ENCODE measurements at places on chromosomes 6 and 20.

DNA sequence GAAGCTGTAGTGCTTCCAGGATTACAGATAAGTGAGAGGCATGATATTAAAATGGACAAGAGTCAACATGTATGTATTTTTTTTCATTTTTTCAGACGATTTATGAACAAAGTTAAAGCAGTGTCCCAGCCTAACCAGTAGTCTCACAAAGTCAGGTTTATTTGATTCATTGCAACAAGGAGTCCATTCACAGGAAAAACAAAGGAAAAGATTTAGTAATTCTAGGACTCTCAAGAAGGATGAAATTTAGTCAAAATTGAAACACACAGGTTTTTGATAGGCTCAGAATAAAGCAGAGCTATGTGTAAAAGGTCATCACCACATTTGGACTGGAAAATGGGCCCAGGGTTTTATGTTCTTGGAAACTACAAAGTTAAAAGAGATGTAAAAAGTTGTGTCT, 84.0 kb downstream of the ZNF133 start:
- DNase-seq = no peak

DNA sequence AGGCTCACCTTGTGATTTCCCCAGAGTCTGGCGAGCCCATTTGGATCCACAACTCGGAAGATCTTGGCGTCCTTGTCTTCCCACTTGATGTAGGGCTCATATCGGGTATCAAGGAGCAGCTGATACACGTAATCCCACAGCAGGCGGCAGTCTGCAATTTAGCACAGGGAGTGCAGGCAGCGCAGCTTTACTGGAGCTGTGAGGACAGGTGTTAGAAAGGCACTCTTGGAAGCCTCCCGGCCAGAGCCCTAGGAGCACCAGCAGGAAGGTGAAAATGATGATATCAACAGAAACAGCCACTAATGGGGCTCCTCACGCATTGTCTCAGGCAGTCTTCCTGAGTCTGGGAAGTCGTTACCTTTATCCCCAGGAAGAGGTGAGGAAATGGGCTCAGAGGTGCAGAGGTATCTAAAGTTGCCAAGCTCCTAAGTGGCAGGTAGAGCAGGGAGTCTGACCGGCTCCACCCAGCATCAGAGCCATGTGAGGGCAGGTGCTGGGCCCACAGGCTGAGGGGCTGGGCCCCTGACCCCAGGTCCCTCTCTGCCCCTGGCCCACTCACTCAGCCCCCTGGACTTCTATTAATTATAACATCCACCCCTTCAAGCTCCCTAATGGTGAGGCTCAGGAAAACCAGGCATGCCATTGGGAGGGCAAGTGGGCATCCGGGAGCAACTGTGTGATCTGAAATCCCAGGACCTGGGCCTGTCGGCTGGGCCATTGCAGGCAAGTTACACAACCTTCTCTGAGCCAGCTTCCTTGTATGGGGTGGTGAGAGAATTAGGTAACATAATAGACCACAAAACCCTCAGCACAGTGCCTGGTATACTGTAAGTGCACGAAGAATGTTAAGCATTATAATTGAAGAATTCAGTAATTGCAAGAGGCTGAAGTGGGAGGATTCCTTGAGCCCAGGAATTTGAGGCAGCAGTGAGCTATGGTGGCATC, 18.3 kb downstream of the ETV7 start:
- no peak for DNase-seq

- DNase-seq = no peak
These were observed 87.4 kb downstream of the MRPL14 start for GRCh38 chr6:44039839-44040350.

DNA sequence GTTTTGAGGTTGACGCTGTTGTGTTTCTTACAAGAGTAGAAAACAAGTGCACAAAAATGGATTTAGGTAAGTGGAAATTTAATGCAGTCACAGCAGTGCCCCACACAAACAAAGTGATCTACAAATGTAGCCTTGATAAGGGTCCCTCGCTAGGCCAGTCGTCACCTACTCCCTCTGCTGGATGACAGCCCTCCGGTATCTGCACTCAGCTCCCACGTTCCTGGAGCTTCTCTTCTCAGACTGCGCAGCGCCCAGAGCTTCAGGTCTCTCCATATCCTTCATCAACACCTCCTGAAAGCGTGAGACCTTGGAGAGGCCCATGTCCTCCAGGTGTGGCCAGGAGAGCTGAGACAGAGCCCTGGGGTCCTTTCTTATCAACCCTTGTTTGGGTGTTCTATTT, 58.3 kb upstream of the MAP3K4 start:
- DNase-seq = peak; percentile 6

- no peak for DNase-seq
These were observed at the start of gene MRAP2 for GRCh38 chr6:84033523-84034451. Gene MRAP2 (plus strand): TSS chr6:84033772. CDS start chr6:84055319, 21,547 bp downstream.

- DNase-seq = no peak
These were observed 18.9 kb downstream of the PERP start for GRCh38 chr6:138088326-138088762.

DNA sequence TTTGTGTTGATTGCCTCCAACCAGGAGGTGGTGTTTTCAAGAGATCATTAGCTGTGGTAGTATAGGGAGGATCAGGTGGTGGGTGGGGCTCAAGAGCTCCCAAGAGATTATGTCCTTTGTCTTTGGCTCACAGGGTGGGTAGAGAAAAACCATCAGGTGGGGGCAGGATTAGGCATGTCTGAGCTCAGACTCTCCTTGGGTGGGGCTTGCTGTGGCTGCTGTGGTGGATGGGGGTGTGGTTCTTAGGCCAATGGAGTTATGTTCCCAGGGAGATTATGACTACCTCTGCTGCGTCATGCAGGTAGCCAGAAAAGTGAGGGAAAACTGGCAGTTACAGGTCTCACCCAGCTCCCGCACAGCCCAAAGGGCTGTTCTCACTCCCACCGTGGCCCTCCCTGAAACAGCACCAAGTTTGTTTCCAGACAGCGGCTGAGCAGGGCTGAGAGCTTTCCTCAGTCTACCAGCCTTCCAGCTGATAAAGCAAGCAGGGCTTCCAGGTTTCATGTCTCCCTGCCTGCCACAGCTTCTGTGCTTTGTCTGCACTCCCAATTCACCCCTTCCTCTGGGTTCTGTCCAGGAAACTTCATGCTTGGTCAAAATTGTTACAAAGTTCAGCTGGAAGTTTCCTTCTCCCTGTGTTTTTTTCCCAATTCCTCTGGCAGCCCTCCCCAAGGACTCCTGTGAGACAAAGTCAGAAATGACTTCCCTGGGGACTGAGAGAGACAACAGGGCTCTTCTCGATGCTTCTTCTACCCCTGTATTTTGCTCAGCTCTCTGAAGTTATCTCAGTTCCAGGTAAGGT, 481.1 kb upstream of the MAN1A1 start:
- no peak for DNase-seq

- DNase-seq = peak; percentile 54
These were observed 48.4 kb downstream of the USP49 start for GRCh38 chr6:41846666-41847237.

GRCh38 chr6:42300185-42300584, 82.5 kb upstream of the MRPS10 start:
- no peak for DNase-seq

- no peak for DNase-seq
These were observed 569.9 kb downstream of the CDH26 start for GRCh38 chr20:60528141-60528540.

DNA sequence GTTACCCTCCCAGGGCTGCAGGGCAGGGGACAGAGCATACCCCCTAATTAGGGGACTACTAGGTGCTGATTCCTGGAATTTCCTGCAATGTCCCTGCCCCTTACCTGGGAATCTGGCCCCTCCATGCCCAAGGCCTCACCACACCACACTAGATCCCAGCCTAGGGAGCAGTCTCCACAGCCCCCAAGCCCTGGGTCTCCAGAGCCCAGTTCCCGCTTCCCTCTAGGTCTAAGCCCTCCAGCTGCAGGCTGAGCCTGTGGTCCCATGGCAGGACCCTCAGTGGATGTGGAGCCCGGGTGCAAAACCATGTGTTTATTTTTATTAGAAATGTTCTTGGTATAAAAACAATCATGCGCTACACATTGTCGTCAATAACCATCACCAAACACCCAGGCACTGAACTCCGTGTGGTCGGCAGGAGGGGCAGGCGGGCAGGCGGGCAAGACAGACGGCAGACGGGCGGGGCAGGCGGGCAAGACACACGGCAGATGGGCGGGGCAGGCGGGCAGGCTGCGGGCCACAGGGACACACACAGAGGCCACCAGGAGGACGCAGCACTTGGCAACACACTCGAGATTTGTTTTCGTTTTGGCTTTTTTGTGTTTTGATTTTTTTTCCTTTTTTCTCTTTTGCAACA, 124.2 kb downstream of the GRM4 start:
- DNase-seq = no peak

DNA sequence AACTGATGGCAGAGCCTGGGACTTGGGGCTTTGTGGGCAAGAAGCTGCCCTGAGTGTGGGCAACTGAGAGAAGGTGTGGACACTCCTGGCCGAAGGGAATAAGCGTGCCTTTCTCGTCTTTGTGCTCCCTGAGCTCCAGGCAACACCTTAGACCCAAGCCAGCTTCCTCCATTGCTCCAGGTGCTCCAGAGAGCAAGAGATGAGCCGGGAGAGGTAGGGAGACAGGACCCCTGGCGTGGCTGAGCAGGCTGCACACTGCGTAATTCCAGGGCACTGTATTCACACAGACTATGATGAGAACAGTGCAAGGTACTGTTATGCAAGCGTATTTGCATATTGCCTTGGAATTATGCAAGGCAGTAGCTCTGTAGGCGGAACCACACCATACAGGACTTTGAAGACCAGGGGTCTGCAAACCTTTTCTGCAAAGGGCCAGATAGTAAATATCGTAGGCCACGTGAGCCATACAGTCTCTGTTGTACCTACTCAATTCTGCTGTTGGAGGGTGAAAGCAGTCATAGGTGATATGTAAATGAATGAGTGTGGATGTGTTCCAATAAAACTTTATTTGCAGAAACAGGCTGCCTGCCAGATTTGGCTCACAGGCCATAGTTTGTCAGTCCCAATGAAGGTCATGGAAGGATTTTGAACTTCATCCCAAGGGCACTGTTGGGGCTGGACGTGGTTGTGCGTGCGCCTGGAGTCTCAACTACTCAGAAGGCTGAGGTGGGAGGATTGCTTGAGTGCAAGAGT, 42.1 kb upstream of the FAM83D start:
- no peak for DNase-seq

GRCh38 chr6:71579902-71580301, 291.3 kb downstream of the OGFRL1 start:
- no peak for DNase-seq

- peak; percentile 11 for DNase-seq
These were observed 55.1 kb downstream of the MYLK4 start for GRCh38 chr6:2695454-2696095.

GRCh38 chr20:49540687-49541435, 27.1 kb downstream of the PTGIS start:
- no peak for DNase-seq

DNA sequence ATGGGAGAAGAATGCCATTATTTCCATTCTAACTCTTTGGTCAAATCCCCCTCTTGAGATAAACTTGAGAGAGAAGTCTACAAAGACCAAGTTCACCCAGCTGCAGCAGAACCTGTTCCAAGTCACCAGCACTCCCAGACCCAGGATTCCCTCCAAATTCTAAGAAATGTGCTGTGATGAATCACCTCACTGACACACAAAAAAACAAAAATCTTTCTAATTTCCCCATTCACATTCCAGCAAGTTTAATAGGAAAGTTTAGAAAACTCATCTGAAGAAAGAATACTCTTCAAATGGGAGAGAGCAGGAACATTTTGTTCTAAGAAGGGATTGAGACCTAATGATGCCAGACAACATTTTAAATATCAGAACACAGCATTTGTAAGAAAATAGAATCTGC, 213.6 kb upstream of the PLCB4 start:
- DNase-seq = no peak

DNA sequence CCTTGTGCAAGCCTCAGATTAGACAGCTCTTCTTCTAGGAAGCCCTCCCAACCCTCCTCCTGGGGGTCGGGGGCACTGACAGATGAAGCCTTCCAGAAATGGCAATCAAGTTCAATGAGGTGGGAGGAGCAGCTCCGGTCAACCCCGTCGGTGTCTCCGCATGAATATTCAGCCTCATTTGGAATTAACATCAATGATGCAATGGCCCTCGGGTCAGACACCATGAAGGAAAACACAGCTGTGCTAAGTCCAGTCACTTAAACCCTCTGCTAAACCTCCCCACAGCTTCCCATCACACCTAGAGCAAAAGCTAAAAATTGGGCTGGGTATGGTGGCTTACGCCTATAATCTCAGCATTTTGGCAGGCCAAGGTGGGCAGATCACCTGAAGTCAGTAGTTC, 36.5 kb downstream of the ZNF217 start:
- DNase-seq = no peak

GRCh38 chr20:1757606-1758512, 100.3 kb upstream of the SIRPG start:
- no peak for DNase-seq

DNA sequence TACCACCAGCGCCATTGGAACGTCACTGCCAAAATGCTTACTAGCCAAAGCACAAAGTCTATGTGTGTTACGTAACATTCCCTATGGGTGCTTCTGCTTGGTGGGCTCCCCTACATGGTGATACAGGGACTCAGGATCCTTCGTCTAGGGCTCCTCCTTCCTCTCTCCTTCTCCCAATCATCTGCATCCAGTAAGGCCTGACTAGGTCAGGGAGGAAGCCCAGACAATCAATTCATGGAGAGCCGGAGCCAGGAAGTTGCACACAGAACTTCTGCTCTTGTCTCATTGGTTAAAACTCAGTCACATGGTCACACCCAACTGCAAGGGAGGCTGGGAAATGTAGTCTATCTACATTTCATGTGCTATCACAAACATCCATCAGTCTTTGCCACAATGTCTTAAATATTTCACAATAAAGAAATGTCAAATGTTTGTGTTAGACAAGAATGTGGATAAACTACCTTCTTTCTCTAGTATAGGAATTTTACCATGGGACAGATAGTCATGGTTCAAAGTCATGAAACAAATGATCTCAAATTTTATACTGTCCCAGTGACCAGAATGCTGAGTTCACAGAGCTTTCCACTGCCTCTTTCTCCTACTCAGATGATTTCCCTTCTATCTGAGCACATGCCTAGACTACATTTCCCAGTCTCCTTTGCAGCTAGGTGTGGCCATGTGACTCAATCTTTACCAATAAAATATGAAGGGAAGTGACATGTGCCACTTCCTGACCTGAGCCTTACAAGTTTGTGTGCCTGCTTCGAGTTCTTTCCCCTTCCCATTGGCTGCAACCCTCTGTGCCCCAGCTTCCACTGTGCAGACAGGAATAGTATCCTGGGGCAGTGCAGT, 9.3 kb upstream of the KCNK15 start:
- DNase-seq = peak; percentile 83

DNA sequence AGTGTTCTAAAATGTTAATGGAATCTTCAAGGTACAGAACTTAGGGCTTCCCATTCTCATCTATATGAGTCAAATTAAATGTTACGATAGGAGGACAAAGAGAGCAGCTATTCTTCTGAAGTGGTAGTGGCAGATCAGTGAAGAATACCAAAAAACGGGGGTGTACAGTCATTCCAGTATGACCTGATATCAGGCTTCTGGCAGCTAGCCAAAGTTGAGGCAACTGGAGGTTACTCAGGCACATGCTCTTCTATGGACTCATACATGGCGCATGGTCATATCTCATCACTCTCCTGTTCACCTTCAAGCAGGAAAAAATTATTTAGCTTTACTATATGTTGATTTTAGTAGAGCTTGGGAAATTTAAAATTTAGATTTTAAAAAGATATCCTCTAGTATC, 1608.8 kb downstream of the GRIK2 start:
- no peak for DNase-seq

All from Jurkat, Clone E6-1 (cell line).